ENCODE measurements at places on chromosomes 12 and 14.

GRCh38 chr14:24224618-24225071 is 7.5 kb downstream of the NEDD8 start:
- DNase-seq: no peak

DNA sequence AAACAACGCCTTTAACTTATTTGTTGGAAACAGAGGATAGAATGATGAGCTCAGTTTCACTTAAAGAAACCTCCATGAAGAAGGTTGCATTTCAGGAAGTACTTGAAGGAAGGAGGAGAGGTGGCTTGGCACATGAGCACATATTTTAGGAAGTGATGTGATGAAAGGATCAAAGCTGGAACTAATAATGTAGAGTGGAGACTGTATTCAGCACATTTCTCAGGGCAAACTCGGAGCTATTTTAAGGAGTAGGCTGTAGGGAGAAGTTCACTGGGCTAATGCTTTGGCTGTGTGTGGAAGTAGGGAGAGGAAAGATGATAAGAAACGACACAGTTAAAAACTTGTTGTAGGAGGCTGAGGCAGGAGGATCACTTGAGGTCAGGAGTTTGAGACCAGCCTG is 272.8 kb downstream of the AKAP6 start:
- no peak for DNase-seq

DNA sequence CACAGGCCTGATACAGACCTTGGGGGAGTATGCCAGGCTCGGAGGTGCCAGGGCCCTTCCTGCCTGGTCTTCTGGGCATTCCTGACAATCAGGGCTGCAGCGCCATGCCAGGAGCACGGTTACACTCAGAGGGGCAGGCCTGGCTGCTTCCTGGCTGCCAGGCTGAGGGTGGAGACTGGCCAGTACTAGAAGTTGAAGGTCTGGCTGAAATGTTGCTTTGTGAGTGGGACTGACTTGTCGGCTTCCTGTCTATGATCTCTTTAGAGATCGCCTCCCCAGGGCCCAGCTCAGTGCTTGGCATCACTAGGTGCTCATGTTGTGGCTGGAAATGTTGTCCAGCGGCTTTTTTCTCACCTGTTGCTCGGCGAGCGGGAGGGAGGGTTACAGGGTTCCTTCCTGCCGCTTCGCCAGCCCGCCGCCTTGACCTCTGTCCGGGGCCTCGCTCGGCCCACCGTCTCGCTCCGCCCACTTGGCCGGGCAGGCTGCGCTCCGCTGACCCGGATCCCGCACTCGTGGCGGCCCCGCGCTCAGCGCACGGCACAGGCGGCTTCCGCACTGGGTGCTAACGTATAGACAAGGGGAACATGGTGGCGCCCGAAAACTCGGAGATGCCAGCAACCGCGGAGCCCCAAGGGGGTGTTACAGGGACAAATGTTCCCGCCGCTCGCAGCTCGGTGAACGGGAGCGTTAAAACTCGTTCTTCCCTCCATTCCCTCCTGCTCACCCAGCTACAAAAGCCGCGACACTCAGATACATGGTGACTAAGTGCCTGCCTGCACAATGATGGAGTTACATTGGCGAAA is 32.6 kb downstream of the PAPLN start:
- no peak for DNase-seq

- no peak for DNase-seq
Measured at GRCh38 chr12:48982397-48983080, 4.4 kb downstream of the WNT1 start.

GRCh38 chr14:78316052-78316451 is 145.9 kb downstream of the NRXN3 start:
- DNase-seq: peak; percentile 71

GRCh38 chr14:102220031-102220430 is 80.3 kb downstream of the WDR20 start:
- no peak for DNase-seq

DNA sequence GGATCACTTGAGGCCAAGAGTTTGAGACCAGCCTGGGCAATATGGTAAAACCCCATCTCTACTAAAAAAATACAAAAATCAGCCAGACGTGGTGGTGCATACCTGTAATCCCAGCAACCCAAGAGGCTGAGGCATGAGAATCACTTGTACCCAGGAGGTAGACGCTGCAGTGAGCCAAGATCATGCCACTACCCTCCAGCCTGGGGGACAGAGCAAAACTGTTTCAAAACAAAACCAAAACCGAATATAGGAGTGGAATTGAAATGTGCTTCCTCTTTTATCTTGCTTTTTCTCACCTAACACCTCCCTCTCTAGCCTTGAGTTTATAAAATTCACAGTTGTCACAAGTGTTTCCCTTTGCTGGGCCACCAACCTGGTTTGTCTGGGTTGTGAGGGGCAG is 181.9 kb downstream of the PAH start:
- DNase-seq: no peak

DNA sequence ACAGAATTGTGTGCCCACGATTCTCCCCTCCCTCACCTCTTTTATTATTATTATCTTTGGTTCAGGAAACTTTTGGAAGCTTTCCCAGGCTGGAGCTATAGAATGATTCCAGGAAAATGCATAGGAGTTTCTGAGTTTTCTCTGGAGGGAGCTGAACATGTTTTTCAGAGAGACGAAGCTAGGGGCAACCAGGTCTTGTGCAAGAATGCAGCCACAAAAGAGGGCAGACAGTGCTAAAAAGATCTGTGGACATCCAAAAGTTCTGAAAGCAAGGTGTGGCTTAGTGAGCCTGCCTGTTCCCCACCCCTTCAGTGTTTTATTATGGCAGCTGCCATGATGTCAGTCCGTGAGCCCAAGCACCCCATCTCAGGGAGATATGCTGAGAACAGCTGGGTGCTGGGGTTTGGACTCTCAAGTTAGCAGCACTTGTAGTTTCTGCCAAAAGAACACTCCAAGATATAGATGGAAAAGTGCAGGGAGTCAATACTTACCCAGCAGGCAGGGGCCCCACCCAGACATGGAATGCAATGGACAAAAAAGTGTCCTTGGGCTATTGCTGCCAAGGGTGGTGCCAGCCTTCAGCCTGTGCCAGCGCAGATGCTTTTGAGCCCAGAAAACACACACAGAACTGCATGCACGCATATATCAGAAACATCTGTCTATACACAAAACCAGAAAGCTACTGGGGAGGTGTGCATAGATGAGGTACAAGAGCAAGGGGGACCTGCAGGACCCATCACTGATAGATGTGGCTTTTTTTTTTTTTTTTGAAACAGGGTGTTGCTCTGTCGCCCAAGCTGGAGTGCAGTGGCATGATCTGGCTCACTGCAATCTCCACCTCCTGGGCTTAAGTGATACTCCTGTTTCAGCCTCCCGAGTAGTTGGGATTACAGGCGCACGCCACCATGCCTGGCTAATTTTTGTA is 17.0 kb upstream of the IRF2BPL start:
- no peak for DNase-seq

DNA sequence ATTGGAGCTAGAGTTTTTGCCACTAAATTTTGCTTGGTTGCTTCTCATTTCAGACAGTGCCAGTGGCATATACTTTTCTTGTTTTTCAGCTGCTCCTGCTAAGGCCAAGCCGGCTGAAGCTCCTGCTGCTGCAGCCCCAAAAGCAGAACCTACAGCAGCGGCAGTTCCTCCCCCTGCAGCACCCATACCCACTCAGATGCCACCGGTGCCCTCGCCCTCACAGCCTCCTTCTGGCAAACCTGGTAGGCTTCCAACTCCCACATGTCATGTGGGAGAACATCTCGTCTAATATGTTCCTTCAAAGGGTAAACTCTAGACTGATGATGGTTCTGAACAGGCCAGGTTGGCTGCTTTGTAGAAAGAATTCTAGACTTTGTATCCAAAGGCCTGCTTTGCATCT is 11.0 kb downstream of the DLST start:
- DNase-seq: no peak

DNA sequence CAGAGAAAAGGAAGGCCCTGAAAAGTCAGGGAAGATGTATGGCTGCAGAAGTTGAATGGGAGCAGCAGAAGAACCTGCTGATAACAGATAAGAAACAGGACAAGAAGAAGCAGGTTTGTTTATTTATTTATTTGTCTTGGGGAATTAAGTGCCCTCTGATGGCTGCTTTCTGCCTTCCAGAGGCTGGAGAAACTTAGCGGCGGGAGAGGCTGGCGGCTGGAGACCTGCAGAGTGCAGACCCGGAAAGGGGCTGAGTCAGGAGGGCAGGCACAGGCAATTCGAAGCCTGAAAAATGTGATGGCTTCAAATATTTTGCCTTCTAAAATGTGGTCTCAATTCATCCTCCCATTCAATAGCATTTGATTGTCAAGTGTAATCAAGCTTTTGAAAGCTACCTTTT is 168.2 kb upstream of the GZMB start:
- no peak for DNase-seq

DNA sequence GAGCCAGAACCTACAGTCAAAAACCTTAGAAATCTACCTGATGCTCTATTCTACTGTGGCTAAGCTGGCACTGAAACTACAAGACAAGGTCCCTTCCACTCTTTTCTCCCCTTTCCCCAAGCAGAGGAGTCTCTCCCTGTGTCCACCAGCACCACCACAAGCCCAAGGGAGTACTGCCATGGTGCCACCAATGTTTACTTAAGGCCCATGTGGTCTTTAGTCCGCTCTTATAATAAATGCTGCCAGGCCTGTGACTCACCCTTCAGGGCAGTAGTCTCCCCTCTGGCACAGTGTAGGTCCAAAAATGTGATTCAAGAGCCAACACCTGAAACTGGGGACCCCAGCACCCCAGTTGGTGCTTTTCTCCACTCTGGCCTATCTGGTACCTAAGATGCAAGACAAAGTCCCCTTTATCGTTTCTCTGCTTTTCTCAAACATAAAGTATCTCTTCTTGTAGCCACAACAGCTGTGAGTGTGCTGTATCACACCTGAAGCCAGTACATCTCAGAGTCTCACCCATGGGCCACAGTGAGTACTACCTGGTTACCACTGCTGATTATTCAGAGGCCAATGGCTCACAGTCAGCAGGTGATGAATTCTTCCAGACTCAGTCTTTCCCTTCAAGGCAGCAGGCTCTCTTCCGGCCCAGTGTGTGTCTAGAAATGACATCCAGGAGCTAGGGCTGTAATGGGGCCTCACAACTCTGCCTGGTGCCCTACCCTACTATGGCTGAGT is 29.3 kb downstream of the SLC38A2 start:
- no peak for DNase-seq

DNA sequence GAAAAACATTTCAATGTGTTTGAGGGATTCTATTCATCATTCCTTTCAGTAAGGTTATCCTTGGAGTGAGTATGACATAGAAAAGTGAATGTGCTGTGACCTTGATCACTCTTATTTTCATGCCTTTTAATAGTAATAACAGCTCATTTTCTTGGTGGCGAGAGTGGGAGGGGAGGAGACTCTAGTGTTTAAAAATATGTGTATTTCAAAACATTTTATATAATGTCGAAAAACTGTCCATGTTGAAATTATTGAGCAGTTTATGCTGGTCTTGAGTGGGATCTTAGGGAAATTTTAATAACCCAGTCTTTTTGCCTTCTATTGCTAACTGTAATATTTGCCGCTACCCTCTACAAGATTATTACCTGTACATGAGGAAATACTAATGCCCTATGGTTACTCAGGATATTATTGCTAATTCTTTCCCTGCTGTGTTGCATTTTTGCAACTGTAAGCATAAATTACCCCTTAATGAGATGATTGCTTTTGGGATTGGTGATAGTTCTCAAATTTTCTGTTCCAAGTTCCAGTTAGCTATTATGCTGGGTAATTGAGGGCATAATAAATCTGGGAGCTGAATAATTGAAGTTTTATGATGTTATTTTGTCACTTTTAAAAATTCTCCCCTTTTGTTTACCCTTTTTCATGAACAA is 21.9 kb downstream of the ATF7IP start:
- DNase-seq: no peak

GRCh38 chr12:55906056-55906455 is 21.6 kb downstream of the PYM1 start:
- DNase-seq: no peak

- no peak for DNase-seq
Measured at GRCh38 chr12:50488801-50489200, 16.0 kb upstream of the DIP2B start.

DNA sequence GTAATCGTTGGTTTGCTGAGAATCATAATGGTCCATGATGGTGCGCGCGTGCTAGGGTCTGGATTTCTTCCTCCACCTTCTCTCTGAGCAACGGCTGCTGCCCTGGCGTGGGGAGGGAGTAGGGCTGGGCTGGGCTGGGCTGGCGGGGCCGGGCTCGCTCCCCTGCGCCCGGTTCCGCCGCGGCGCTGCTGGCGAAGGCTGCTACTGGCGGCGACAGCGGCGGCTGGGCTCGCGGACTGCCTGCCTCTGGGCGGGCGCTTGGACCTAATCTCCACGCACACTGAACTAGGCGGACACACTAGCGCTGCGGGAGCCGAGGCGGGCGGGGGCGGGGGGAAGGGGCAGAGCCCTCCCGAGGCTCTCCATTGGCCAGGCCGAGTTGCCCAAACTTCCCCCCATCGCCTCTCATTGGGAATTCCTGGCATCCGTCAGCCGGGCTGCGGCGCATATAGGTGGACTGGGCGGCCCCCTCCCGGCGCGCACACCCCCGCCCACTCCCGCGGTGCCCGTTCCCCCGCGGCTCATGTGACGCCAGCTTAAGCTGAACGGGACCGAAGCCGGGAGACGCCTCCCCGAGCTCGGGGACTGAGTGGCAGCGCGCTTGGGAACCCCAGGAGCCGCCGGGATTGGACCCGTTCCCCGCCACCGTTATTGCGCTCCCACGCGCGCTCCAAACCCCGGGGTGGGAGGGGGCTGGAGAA is at the start of gene ACTN1:
Gene ACTN1 (minus strand): TSS at position 282 of the 701 bp plus-strand sequence. CDS start 246 bp downstream, at position 36.
- peak; percentile 88 for DNase-seq

GRCh38 chr12:67853204-67853603 is 136.0 kb upstream of the IFNG-AS1 start:
- DNase-seq: no peak

- DNase-seq: no peak
Measured at GRCh38 chr12:12399776-12400305, 43.0 kb downstream of the BORCS5 start.

- DNase-seq: no peak
Measured at GRCh38 chr12:103102225-103102744, 144.8 kb downstream of the ASCL1 start.

DNA sequence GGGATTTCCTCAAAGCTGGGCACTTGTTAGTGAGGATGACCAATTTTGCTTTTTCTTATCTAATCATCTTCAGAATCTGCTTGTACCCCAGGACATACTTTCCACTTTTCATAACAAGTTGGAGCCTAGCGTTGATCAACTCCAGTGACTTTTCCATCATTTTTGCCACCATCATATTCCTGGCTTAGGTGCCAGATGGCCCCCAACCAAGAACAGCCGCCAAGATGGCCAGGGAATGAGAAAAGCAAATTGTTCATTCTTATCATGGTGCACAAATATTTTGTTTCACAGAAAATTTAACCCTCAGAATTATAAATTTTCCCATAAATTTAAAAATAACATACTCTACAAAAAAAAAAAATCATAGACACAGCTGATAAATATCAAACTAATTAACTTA is 37.5 kb downstream of the SLC2A13 start:
- DNase-seq: no peak

DNA sequence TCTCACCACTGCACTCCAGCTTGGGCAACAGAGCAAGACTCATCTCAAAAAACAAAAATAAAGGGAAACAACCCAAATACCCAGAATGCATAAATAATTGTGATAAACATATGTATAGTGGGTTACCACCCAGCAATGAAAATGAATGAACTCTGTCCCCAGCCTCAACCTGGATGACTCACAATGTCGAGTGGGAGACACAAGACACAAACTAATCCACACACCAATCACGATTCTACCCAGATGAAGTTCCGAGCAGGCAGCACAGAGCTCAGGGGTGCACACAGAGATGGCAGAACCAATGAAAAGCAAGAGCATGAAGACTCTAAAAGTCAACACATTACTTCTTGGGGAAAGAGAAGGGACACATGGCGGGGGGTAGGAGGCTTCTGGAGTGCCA is 27.1 kb downstream of the ABCB9 start:
- DNase-seq: no peak

- no peak for DNase-seq
Measured at GRCh38 chr12:51959211-51959610, 7.7 kb downstream of the ACVR1B start.
